ENCODE measurements at places on chromosomes 7 and 10.

DNA sequence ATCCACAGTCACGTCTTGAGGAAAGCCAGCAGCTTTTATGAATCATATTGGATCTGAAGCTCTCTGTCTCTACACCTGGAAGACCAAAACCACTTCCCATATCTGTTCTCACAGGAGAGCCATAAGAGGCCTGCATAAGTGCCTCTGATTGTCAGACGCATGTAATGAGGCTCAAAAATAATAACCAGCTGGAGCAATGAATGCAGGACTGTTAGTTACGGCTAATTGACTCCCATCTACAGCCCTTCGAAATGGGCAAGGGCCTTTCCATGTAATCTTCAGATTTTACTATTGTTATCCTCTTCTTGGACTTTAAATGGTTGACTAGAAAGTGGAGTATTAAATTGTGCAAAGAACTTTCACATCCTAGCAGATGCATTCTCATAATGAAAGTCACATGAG is 4.4 kb upstream of the SEMA3C start:
- DNase-seq = no peak

- no peak for DNase-seq
Measured at GRCh38 chr10:69573056-69573806, at the start of gene NEUROG3. Gene NEUROG3, minus strand, starts transcription at chr10:69573422. Its CDS starts 379 bp downstream, at chr10:69573043.

DNA sequence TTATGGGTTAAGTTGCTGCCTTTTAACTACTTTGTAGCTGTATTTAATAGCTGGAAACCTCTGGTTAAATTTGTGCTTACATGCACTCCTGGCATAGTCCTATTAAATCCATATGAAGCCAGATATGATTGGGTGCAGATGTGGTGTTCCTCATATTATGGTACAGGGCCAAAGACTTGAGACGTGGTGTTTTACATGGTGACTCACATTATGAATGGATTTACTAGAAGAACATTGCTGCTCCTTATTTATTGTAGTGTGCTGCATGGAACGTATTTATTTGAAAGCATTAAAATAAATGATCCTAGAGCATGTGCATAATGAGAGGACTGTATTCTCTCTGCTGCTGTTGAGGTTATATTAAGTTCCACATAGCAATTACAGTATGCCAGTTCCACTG is 224.1 kb downstream of the SLC25A13 start:
- peak; percentile 42 for DNase-seq

GRCh38 chr10:4568086-4568485 is 257.9 kb upstream of the AKR1E2 start:
- DNase-seq = no peak

DNA sequence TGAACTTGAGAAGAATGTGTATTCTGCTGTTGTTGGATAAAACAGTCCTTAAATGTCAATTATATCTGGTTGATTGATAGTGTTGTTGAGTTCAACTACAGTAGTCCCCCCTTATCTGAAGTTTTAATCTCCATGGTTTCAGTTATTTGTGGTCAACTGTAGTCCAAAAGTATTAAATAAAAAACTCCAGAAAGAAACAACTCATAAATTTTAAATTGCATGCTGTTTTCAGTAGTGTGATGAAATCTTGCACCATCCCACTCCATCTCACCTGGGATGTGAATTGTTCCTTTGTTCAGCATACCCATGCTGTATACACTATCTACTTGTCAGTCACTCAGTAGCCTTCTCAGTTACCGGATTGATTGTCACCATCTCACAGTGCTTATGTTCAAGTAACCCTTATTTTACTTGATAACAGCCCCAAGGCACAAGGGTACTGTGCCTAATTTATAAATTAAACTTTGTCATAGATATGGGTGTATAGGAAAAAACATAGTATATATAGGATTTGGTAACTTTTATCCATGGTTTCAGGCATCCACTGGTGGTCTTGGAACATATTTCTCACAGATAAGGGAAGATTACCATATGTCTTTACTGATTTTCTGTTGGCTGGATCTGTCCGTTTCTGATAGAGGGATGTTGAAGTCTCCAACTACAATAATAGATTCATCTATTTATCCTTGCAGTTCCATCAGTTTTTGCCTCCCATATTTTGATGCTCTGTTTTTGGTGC is 57.1 kb downstream of the AOAH start:
- DNase-seq = no peak

DNA sequence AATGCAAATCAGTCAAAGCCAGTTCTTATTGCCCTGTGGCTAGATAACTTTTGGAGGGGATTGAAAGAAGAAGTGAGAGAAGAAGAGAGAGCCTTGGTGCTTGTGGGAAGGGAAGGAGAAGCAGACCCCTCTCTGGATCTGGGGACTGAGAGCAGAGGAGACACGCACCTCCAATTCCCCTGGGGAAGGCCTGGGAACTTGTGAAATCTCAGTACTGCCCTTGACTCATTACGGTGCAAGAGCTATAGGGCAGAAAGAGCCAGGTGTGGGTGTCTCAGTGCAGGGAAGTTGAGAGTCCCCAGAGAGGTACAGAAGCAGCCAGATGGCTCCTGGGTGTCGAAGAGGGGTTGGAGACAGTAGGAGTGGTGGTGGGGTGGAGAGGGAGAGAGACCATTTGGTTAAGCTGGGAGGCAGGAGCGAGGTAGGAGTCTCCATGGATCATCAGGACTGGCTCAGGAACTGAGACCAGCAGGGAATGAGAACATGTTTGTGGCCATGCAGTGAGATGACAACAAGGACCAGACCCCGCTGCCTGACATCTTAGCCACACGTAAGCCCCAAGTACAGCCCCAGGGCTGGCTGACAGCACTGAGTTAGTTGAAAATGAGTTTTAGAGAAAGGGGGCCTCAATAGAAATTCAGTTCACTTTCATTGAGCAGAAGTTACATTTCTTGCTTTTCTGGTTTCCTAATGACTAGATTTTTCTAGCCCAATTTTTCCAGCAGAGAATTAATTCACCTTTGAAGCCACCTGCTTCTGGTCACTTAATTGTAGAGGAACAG is 238.2 kb downstream of the BUB3 start:
- DNase-seq = no peak

DNA sequence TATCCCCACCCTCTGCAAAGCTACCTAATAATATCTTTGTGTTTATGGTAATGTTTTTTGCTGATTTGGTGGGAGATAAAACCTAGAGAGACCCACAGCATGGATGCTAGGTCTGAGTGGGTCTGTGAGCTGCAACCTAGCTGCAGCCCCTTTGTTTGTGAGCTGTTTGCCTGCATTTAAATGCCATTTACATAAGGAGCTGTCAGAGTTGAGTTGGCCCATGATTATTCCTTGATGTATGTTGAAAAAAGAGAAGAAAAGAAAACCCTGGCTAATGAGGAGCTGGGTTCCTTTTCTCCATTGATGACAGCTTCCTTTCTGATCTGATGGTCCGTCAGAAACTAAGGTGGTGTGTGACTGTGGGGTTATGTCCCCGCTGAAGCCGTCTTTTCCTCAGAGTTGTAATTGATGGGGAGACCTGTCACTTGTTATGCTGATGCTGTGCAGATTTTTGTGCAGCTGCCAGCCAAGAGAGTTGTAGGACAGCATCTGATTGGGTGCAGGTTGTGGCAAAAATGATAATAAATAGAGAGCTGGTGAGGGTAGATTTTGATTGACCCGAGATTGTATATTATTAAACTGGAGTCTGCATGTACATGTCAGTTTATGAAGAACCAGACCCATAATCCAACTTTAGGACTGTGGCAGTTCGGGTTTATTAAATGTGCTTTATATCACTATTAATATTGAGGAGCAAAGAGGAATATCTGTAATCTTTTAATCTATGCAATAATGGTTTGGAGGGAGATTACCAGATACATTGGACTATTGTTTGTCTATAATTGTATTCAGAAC is 219.8 kb downstream of the AUTS2 start:
- no peak for DNase-seq

DNA sequence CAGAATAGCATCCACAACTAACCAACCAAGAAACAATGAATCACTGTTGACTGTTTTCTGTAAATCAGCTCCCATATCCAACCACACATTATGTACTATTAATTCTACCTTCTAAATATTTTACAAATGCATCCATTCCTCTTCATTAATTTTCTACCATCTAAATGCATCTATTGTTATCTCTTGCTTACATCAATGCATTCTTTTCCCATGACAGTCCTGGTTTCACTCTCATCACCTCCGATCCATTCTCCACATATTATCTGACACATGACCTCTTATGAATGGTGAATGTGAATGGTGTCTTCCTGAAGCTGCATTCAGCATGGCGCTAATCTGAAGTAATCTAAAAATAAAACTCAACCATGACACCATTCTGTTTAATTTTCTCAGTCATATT is 153.8 kb upstream of the CALCR start:
- no peak for DNase-seq

- DNase-seq = no peak
Measured at GRCh38 chr10:18610517-18610916, 40.9 kb downstream of the NSUN6 start.
